ENCODE measurements at places on chromosomes 16 and 17. TPM values are rescaled to one million over a fixed set of nuclear protein-coding genes. Genes with fewer than 3 reads are reported as not detected.

PHOSPHO1 gene
- total RNA-seq: 0.31 TPM

RANBP10 gene
- total RNA-seq: 15.6 TPM

ENPP7 gene
- not detected for total RNA-seq

WFIKKN1 gene
- total RNA-seq: 8.7 TPM

CIITA gene
- not detected for total RNA-seq

GRCh38 chr17:2713881-2714280, 2.3 kb upstream of the CLUH start:
- no peak for DNase-seq

DNA sequence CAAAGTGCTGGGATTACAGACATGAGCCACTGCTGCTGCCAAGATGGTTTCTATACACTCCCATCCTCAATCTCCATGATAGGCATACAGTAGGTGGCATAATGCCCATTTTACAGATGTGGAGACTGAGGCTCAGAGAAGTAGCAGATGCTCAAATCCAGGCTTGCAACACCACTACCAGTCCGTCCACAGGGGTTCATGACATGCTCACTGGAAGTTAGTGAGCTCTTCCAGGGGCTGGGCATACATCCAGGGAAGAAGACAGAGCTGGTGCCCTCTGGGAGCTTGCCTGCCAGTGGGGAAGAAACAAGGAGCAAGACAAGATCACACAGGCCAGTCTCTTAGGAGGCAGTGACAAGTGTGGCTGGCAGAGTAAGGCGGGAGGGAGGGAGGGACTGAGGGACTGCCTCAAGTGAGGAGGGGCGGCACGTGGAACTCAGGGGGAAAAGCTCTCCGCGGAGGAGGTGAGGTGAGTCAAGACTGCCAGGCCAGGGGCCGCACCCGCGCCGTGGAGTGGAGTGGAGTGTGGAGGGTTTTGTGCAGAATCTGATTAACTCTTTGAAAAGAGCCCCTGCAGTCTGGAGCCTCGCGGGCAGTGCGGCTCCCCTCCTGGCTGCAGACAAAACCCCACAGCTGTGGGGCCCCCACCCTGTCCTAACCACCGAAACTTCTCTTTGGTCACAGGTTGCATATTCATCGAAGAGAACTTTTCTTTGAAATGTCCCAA, 27.9 kb downstream of the SREBF1 start:
- no peak for DNase-seq

GRCh38 chr17:34313164-34313563, 6.1 kb upstream of the CCL8 start:
- no peak for DNase-seq

GRCh38 chr16:14454391-14454790, 175.7 kb downstream of the PARN start:
- DNase-seq: no peak

- DNase-seq: no peak
Observed at GRCh38 chr17:32805029-32805976, 71.6 kb downstream of the MYO1D start.
